ENCODE measurements at places on chromosomes 3 and 15.

GRCh38 chr3:39383881-39384664, 903 bp downstream of the SLC25A38 start:
- DNase-seq = no peak

- no peak for DNase-seq
Measured at GRCh38 chr3:195319060-195319459, 48.1 kb upstream of the XXYLT1 start.

DNA sequence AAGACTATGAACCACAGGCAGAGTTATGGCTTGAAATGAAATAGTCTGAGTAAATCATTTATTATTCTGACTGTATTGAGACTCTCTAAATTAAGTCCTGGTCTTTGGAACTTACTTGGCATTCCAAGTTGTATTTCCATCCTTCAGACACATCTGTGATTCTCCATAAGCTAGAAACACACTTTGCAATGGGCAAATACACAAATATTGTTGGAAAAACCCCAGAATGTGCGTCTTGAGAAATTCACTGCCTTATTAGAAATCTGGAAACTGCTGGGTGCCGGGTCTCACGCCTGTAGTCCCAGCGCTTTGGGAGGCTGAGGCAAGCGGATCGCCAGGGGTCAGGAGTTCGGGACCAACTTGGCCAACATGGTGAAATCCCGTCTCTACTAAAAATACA, 87.8 kb downstream of the WWTR1 start:
- no peak for DNase-seq

- DNase-seq = no peak
Measured at GRCh38 chr3:137963463-137963862, 46.5 kb upstream of the CLDN18 start.

GRCh38 chr15:24955531-24955921, 739 bp downstream of the SNRPN start:
- no peak for DNase-seq

- no peak for DNase-seq
Measured at GRCh38 chr3:142031575-142031974, 117.8 kb downstream of the TFDP2 start.

DNA sequence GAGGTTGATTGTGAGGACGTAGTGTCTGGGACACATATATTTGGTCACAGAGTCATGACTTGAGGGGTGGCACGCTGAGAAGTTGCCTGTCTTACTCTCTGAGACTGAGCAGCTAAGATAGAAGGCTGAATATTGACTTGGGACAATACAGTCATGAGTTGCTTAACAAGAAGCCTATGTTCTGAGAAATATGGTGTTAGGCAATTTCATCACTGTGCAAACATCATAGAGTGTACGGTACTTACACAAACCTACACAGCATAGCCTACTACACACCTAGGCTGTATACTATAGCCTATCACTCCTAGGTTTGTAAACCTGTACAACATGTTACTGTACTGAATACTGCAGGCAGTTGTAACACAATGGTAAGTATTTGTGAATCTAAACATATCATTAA, 30.3 kb upstream of the SPESP1 start:
- DNase-seq = no peak

Data from cortex of kidney (tissue), 1 donor.